ENCODE measurements at places on chromosomes 6 and 20. TPM values are rescaled to one million over a fixed set of nuclear protein-coding genes. Genes with fewer than 3 reads are reported as not detected.

DNA sequence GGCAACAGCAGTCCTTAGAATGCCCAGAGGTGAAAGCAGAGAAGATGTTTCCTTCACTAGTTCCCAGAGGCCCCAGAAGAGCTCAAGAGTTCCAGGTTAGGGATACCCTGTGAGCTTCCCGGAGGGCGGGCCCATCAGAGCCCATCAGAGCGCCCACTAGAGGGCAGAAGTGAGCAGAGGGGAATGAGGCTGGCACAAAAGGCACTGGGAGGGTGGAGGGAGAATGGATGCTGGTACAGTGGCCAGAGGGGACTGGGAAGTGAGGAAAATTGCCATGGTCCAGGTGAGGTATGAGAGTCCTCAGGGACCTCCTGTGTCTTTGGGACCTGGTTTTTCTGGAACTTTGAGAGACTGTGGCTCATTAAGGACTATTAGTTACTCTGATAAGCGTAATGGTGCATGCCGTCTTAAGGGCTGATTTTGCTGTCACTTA is 57.3 kb downstream of the LINC00237 start:
- no peaks in the 10 kb centered on the region for H3K27me3 ChIP-seq
- H3K36me3 ChIP-seq = no peaks in the 10 kb centered on the region
- no peak for DNase-seq
- H3K4me3 ChIP-seq = no peak overlapping the region
- no peak overlapping the region for H3K27ac ChIP-seq

MYMX gene
- total RNA-seq = not detected

GRCh38 chr6:23775127-23775526 is 350.9 kb upstream of the NRSN1 start:
- no peaks in the 10 kb centered on the region for H3K36me3 ChIP-seq
- no peak overlapping the region for H3K4me3 ChIP-seq
- no peak overlapping the region for H3K27ac ChIP-seq
- no peak for DNase-seq
- H3K27me3 ChIP-seq = no peaks in the 10 kb centered on the region
- H3K4me1 ChIP-seq = no peaks in the 10 kb centered on the region

DNA sequence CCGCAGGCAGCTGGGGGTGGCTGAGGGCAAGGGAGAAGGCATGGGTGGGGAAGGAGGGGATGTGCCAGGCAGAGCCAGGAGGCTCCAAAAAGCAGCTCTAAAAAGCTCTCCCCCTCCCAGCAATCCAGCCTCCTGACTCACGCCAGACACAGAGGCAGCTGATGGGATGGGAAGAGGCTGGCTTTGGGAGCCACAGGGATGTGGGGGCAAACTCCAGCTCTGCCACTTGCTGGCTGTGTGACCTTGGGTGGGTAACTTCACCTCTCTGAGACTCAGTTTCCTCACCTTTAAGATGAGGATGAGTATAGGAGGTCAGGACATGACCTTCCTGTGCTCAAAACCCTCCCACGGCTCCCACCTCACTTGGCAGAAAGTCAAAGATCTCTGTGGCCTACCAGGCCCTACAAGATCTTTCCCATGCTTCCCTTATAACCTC is 148.9 kb downstream of the CEBPB start:
- H3K4me3 ChIP-seq = peak overlapping the region; percentile 27
- peaks cover 20% of the 10 kb centered on the region for H3K4me1 ChIP-seq
- H3K36me3 ChIP-seq = no peaks in the 10 kb centered on the region
- DNase-seq = no peak
- peak overlapping the region; percentile 18 for H3K27ac ChIP-seq
- no peaks in the 10 kb centered on the region for H3K27me3 ChIP-seq

DNA sequence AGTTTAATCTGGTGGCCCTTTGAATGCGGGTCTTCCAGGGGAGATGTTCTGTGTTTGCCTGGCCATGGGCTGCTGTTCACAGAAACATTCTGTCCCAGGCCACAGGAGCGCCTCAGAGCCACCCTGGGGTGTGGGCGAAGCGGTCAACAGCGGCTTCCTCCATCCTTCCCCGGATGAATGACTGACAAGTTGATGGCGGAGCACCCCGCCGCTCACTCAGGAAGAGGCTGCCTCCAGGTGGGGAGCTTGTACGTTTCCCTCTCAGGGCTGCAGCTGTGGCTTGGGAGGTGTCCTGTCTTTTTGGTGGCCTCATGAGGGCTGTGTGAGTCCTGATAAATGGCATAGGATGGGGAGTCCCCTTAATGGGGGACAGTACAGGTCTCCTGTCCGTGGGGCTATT is 178.4 kb downstream of the NRN1 start:
- peaks cover 47% of the 10 kb centered on the region for H3K4me1 ChIP-seq
- no peak for DNase-seq
- H3K27ac ChIP-seq = no peak overlapping the region
- no peak overlapping the region for H3K4me3 ChIP-seq
- no peaks in the 10 kb centered on the region for H3K27me3 ChIP-seq
- H3K36me3 ChIP-seq = no peaks in the 10 kb centered on the region

- no peak for DNase-seq
- no peaks in the 10 kb centered on the region for H3K36me3 ChIP-seq
- H3K27ac ChIP-seq = peak overlapping the region; percentile 87
- peaks cover 13% of the 10 kb centered on the region for H3K4me1 ChIP-seq
- no peaks in the 10 kb centered on the region for H3K27me3 ChIP-seq
Observed at GRCh38 chr6:122400121-122400450, 634 bp downstream of the HSF2 start.

DNA sequence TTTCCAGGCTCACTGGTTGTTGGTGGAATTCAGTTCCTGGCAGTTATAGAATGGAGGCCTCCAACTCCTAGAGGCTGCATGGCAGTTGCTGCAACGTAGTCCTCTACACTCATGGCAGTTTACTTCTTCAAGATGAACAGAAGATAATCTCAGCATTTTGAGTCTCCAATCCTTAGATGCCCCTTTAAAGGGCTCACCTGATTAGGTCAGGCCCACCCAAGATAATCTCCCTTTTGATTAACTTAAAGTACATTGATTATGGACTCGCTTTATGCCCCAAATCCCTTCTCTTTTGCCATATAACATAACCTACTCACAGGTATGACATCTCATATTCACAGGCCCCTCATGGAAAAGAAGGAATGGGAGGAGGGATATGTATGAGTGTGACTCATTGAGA is 76.4 kb downstream of the ZNF133 start:
- no peak overlapping the region for H3K27ac ChIP-seq
- H3K36me3 ChIP-seq = no peaks in the 10 kb centered on the region

SLC35D3 gene
- total RNA-seq = not detected

GRCh38 chr6:3596766-3597165 is 139.9 kb upstream of the SLC22A23 start:
- no peak overlapping the region for H3K27ac ChIP-seq
- DNase-seq = no peak
- H3K27me3 ChIP-seq = no peaks in the 10 kb centered on the region

- H3K4me3 ChIP-seq = no peak overlapping the region
- no peak for DNase-seq
- peaks cover 4% of the 10 kb centered on the region for H3K36me3 ChIP-seq
Observed at GRCh38 chr6:107704347-107705013, 119.6 kb downstream of the SCML4 start.

SOBP gene
- total RNA-seq = 0.15 TPM

GCLC gene
- 37.5 TPM for total RNA-seq

DNA sequence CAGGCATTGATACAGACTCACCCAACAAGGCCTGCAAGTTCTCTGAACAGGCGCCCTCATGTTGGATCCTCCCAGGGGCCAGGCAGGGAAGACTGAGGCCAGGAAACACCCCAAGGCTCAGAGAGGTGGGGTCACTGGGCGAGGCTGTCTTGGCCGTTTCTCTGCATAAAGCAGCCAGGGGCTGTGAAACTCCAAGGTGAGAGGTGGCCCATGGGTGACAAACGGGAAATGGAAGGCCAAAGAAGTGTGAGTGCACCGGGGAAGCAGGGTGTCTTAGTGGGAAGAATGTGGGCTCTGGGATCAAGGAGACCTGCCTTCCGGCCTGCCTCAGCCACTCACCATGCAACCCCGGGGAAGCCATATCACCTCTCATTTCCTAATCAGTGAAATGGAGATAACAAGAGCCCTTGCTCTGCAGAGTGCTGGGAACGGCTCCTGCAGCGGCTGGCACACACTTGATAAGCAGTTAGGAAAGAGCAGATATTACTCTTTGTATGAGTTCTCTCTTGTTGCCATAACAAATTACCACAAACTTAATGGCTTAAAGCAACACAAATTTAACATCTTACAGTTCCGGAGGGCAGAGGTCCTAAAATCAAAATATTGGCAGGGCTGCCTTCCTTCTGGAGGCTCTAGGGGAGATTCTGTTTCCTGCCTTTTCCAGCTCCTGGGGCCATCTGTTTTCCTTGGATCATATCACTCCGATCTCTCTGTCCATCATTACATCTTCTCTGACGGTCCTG is 168.6 kb downstream of the NFATC2 start:
- no peak overlapping the region for H3K4me3 ChIP-seq
- no peaks in the 10 kb centered on the region for H3K27me3 ChIP-seq
- DNase-seq = no peak
- no peaks in the 10 kb centered on the region for H3K4me1 ChIP-seq
- no peak overlapping the region for H3K27ac ChIP-seq

TRIM40 gene
- total RNA-seq = not detected

PEDS1 gene
- 20.8 TPM for total RNA-seq

- H3K27ac ChIP-seq = no peak overlapping the region
- no peaks in the 10 kb centered on the region for H3K4me1 ChIP-seq
- no peaks in the 10 kb centered on the region for H3K27me3 ChIP-seq
- no peak overlapping the region for H3K4me3 ChIP-seq
- no peaks in the 10 kb centered on the region for H3K36me3 ChIP-seq
- no peak for DNase-seq
Observed at GRCh38 chr6:1170794-1171193, 141.1 kb upstream of the FOXQ1 start.

DNA sequence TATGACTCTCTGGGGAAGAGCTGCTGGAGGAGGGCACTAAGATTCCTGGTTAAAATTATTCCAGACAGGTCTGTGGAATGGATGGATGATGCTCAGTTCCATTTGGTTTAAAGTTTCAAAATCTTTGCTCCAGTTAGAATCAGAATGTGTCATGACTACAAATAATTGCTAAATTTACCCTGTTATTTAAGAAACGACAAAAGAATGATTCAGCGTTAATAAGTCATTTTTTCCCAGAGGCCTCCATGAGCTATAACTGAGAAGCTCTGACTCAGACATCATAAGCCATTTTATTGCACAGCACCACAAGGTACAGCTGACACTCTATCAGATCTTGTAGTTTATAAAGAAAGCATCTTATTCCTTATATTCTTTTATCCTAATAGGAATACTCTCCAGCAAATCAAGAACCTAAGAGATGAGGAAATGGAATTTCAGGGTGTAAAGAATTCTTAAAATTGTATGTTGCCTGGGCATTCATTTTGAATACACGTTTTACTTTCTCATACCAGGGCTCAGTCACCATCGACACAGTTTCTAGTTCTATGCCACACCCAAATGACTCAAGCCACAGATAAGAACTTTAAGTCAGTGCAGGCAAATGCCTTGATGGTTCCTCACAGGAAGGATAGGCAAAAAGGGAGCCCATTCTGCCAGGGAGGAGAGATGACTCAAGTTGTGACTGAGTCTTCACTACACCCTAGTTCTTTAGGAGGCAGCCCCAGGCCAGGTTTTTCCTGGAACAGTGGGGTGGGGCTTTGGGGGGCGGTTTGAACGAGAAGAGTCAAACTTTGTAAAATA is 636.0 kb downstream of the MMUT start:
- no peaks in the 10 kb centered on the region for H3K4me1 ChIP-seq
- DNase-seq = no peak
- H3K4me3 ChIP-seq = no peak overlapping the region
- H3K36me3 ChIP-seq = no peaks in the 10 kb centered on the region
- no peak overlapping the region for H3K27ac ChIP-seq

GRCh38 chr6:20877008-20877937 is 343.0 kb downstream of the CDKAL1 start:
- no peak overlapping the region for H3K4me3 ChIP-seq
- H3K27ac ChIP-seq = no peak overlapping the region

DNA sequence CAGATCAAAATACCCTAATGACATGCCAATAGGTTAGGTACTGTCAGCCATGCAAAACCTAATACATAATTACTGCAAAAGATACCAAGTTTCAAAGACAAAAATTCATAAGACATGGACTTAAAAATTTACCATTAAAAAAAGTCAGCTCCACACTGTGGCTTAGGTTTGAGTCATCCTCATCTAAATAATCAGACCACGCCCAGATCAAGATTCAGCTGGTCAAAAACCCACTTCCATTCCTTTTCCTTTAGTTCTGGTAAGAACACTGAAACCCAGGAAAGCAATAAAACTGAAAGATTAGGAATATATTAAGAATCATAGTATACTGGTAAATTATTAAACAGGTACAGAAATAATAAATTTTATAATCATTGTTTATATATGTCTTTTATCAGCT is 81.0 kb upstream of the ASF1A start:
- no peaks in the 10 kb centered on the region for H3K36me3 ChIP-seq
- no peak overlapping the region for H3K27ac ChIP-seq
- H3K27me3 ChIP-seq = no peaks in the 10 kb centered on the region
- DNase-seq = no peak

COL9A3 gene
- total RNA-seq = not detected

TREML2 gene
- 3.7 TPM for total RNA-seq

HMGN3 gene
- total RNA-seq = 36.8 TPM

DNA sequence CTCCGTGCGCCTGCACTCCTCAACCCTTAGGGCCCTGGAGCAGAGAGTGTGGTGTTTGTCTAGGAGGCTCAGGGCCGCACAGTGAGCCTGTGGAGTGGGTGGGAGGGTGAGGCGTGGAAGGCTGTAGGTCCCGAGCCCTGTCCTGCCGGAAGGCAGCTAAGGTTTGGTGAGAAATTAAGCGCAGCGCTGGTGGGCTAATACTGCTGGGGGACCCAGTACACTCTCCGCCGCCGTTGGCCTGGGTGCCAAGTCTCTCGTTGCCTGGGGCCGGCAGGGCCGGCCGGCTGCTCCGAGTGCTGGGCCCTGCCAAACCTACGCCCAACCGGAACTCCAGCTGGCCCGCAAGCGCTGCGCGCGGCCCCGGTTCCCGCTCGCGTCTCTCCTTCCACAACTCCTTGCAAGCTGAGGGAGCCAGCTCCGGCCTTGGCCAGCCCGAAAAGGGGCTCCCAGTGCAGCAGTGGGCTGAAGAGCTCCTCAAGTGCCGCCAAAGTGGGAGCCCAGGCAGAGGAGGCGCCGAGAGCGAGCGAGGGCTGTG is 40.4 kb upstream of the MCUR1 start:
- DNase-seq = no peak
- no peak overlapping the region for H3K27ac ChIP-seq
- no peaks in the 10 kb centered on the region for H3K36me3 ChIP-seq
- no peaks in the 10 kb centered on the region for H3K27me3 ChIP-seq
- H3K4me3 ChIP-seq = no peak overlapping the region
- H3K4me1 ChIP-seq = no peaks in the 10 kb centered on the region

Data from naive thymus-derived CD4-positive, alpha-beta T cell (primary cell).